ENCODE measurements at places on chromosomes 2 and 18. TPM values are rescaled to one million over a fixed set of nuclear protein-coding genes. Genes with fewer than 3 reads are reported as not detected.

DNA sequence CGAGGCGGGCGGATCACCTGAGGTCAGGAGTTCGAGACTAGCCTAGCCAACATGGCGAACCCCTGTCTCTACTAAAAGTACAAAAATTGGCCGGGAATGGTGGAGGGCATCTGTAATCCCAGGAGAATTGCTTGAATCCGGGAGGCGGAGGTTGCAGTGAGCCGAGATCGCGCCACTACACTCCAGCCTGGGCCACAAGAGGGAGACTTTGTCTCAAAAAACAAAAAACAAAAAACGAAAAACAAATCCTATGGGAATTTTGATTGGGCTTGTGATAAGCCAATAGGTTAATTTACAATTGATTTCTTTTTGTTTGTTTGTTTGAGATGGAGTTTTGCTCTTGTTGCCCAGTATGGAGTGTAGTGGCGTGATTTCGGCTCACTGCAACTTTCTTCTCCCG, 24.2 kb upstream of the TOGARAM2 start:
- no peaks in the 10 kb centered on the region for H3K27me3 ChIP-seq
- H3K36me3 ChIP-seq, result no peaks in the 10 kb centered on the region
- DNase-seq, result no peak
- no peak overlapping the region for H3K4me3 ChIP-seq
- peaks cover 14% of the 10 kb centered on the region for H3K4me1 ChIP-seq
- H3K27ac ChIP-seq, result no peak overlapping the region

- no peaks in the 10 kb centered on the region for H3K36me3 ChIP-seq
- no peaks in the 10 kb centered on the region for H3K27me3 ChIP-seq
- H3K4me1 ChIP-seq, result no peaks in the 10 kb centered on the region
- DNase-seq, result no peak
- H3K4me3 ChIP-seq, result no peak overlapping the region
- H3K27ac ChIP-seq, result no peak overlapping the region
Measured at GRCh38 chr2:122341007-122341406, 585.6 kb downstream of the TSN start.

- no peak overlapping the region for H3K27ac ChIP-seq
- no peak overlapping the region for H3K4me3 ChIP-seq
- no peaks in the 10 kb centered on the region for H3K36me3 ChIP-seq
- DNase-seq, result no peak
Measured at GRCh38 chr2:40095000-40095399, 315.9 kb upstream of the THUMPD2 start.

GRCh38 chr2:231928901-231929725, 2.9 kb upstream of the NPPC start:
- H3K36me3 ChIP-seq, result no peaks in the 10 kb centered on the region
- peak; percentile 4 for DNase-seq
- no peak overlapping the region for H3K4me3 ChIP-seq
- H3K27ac ChIP-seq, result no peak overlapping the region
- H3K4me1 ChIP-seq, result peaks cover 24% of the 10 kb centered on the region
- peaks cover 31% of the 10 kb centered on the region for H3K27me3 ChIP-seq

The GRHL1 gene
- total RNA-seq, result 13.7 TPM

The PCARE gene
- total RNA-seq, result 0.15 TPM

DNA sequence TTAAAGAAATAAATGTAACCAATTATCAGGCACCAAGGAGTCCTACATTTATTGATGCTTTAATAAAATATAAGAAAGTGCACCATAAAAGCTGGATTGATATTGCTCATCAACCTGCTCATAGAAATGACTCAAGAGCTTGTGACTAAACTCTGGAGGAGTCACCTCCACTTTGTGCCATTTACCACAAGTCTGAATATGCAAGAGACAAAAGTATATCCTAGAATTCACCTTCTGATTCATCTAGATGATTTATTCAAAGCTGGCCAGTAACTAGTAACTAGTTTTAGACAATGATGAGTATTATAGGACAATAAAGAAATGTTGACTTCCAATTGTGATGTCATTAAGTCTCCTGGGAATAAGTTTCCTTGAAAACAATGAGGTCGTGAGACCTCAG, 146.0 kb upstream of the SOX11 start:
- no peaks in the 10 kb centered on the region for H3K4me1 ChIP-seq
- no peak overlapping the region for H3K4me3 ChIP-seq
- H3K36me3 ChIP-seq, result no peaks in the 10 kb centered on the region
- no peak overlapping the region for H3K27ac ChIP-seq

GRCh38 chr2:16623564-16624435, 41.8 kb downstream of the CYRIA start:
- H3K36me3 ChIP-seq, result no peaks in the 10 kb centered on the region
- peak overlapping the region; percentile 85 for H3K27ac ChIP-seq
- H3K27me3 ChIP-seq, result no peaks in the 10 kb centered on the region
- DNase-seq, result no peak

DNA sequence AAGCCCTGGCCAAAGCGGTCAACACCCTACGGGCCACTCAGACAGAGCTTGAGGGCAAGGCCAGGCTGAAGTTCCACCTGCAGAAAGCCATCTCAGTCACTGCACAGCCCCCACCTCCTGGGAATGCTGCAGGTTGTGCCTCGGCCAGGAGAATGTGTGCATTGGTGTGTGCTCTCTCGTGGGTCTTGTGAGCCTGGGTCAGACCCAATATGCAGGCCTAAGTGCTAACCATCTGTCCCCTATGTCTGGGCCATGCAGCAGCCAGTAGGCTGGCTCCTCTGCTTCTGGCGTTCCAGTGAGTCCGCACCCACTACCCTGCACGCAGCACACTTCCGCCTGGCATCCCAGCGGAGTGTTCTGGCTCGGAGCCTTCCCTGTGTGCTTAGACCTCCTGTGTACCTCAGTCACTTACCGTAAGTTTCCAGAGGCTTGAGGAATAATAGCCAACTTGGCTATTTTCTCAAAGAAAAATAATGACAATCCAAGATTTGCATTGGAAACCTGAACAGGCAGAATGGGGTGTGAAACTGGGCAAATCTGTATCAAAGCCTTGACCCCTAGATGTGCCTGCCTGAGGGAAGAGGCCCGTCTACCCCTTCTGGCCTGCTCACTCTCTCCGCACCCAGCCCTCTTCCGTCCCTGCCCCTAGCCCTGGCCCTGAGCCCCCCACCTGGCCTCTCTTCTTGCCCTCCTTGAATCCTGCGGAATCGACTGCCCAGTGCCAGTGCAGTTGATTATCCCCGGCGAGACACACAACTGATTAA, 7.2 kb downstream of the SIX3 start:
- no peaks in the 10 kb centered on the region for H3K36me3 ChIP-seq
- no peak overlapping the region for H3K4me3 ChIP-seq
- no peak for DNase-seq

The IL1RL2 gene
- not detected for total RNA-seq

GRCh38 chr2:53769318-53769945, 1.8 kb downstream of the CHAC2 start:
- no peak overlapping the region for H3K27ac ChIP-seq
- H3K4me3 ChIP-seq, result no peak overlapping the region
- no peaks in the 10 kb centered on the region for H3K27me3 ChIP-seq
- DNase-seq, result no peak
- H3K4me1 ChIP-seq, result peaks cover 7% of the 10 kb centered on the region

- no peak for DNase-seq
- no peaks in the 10 kb centered on the region for H3K4me1 ChIP-seq
- no peaks in the 10 kb centered on the region for H3K27me3 ChIP-seq
Measured at GRCh38 chr2:61995515-61995914, 90.0 kb downstream of the COMMD1 start.

- no peaks in the 10 kb centered on the region for H3K4me1 ChIP-seq
- H3K27ac ChIP-seq, result no peak overlapping the region
- H3K36me3 ChIP-seq, result no peaks in the 10 kb centered on the region
- no peaks in the 10 kb centered on the region for H3K27me3 ChIP-seq
Measured at GRCh38 chr2:143877056-143877455, 642.9 kb downstream of the ZEB2 start.

DNA sequence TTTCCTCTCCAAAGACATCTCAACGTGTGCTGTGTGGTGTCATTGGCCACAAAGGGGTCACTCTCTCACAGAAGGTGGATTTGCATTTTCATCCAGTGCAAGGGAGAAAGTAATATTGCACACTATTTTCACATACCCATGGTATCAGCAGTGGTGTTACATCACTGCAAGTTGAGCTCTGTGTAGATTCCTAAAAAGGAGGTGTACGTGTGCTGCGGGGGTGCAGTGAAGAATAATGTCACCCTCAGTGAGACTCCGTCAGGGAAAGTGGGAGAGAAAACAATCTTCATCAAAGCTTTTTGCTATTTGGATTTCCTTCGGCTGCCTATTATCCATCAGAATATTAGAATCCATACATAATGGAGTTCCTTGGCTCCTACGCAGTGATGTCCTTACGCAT, 733.8 kb upstream of the FANCL start:
- no peaks in the 10 kb centered on the region for H3K4me1 ChIP-seq
- no peak for DNase-seq
- no peaks in the 10 kb centered on the region for H3K27me3 ChIP-seq
- no peak overlapping the region for H3K27ac ChIP-seq
- no peaks in the 10 kb centered on the region for H3K36me3 ChIP-seq

DNA sequence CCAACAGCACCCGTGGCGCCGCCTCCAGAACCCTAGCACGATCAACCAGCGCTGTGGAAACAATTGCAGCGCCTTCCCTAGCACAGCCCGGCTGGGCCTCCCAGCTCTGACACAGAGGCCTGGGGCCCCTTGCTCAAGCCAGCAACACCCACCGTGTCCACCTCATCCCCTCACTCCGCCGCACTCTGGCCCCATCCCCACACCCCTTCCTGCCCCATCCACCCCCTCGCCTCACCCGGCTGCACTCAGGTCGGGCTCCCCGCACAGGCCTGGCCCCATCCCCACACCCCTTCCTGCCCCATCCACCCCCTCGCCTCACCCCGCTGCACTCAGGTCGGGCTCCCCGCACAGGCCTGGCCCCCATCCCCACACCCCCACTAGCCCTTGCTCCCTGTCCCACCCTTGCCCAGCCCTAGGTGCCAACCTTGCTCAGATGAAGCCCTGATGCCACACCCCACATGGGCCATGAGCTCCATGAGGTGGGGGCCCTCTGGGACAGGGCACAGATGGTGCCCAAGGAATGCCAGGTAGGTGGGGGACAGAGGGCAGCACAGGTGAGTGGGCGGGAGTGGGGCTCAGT, 28.7 kb downstream of the KIF1A start:
- H3K4me3 ChIP-seq, result no peak overlapping the region
- H3K27ac ChIP-seq, result no peak overlapping the region
- no peaks in the 10 kb centered on the region for H3K36me3 ChIP-seq
- no peaks in the 10 kb centered on the region for H3K4me1 ChIP-seq
- H3K27me3 ChIP-seq, result no peaks in the 10 kb centered on the region

- no peaks in the 10 kb centered on the region for H3K4me1 ChIP-seq
- H3K27ac ChIP-seq, result no peak overlapping the region
- no peaks in the 10 kb centered on the region for H3K36me3 ChIP-seq
- no peak overlapping the region for H3K4me3 ChIP-seq
- H3K27me3 ChIP-seq, result no peaks in the 10 kb centered on the region
- DNase-seq, result no peak
Measured at GRCh38 chr2:105005181-105005951, 32.5 kb upstream of the MRPS9 start.

The LRRFIP1 gene
- 228 TPM for total RNA-seq

- no peaks in the 10 kb centered on the region for H3K4me1 ChIP-seq
- no peak overlapping the region for H3K4me3 ChIP-seq
- no peak for DNase-seq
- no peak overlapping the region for H3K27ac ChIP-seq
- H3K27me3 ChIP-seq, result no peaks in the 10 kb centered on the region
Measured at GRCh38 chr2:220167956-220168355, 540.5 kb downstream of the SLC4A3 start.

The RAMP1 gene
- total RNA-seq, result 14.4 TPM

DNA sequence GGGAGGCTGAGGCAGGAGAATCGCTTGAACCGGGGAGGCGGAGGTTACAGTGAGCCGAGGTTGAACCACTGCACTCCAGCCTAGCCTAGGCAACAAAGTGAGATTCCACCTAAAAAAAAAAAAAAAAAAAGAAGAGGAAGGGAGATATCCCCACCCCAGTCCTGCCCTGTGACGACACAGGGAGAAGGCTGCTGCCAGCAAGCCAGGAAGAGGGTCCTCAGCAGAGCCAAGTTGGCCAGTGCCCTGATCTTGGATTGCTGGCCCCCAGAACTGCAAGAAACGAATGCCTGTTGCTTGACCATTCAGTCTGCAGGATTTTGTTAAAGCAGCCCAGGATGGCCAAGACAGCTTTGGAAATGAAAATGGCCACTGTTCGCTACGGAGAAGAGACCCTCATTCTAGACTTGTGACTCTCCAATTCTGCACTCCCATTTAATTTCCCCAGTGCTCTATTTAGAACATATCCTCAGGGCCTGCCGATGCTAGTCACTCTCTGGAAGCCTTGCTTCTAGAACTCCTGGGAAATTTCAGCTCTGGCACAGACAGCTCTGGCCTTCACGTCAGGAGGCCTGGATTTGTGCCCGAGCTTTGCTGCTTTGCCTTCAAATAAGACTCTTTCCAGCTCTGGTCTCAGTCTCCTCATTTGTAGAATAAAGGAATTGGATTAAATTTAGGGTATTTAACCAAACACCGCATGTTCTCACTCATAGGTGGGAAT, 15.7 kb upstream of the AMMECR1L start:
- H3K4me1 ChIP-seq, result peaks cover 6% of the 10 kb centered on the region
- no peaks in the 10 kb centered on the region for H3K36me3 ChIP-seq
- no peaks in the 10 kb centered on the region for H3K27me3 ChIP-seq
- no peak overlapping the region for H3K4me3 ChIP-seq
- H3K27ac ChIP-seq, result no peak overlapping the region

The HNMT gene
- total RNA-seq, result 72.0 TPM

DNA sequence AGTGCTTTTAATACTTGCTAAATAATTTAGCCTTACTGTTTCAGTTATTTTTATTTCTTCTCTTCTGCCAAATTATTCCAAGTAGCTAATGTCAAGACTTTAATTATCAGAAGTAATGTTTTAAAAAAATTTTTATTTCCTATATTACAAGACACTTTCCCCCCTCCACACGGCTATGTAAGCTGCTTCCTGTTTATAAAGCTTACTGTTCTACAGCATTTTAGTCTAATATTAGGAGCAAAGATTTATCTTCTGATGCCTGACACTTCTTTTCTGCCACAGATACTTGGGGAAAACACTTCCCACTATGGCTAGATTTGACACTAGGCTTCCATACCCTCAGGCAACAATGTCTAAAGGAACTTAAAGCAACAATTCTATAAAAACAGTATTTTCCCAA, 62.3 kb downstream of the ROCK1 start:
- H3K27ac ChIP-seq, result no peak overlapping the region
- peaks cover 13% of the 10 kb centered on the region for H3K4me1 ChIP-seq
- DNase-seq, result no peak
- peaks cover 9% of the 10 kb centered on the region for H3K36me3 ChIP-seq
- H3K4me3 ChIP-seq, result no peak overlapping the region

The PDCL3 gene
- total RNA-seq, result 15.9 TPM

- no peaks in the 10 kb centered on the region for H3K4me1 ChIP-seq
- H3K4me3 ChIP-seq, result no peak overlapping the region
- no peaks in the 10 kb centered on the region for H3K36me3 ChIP-seq
- H3K27ac ChIP-seq, result no peak overlapping the region
- H3K27me3 ChIP-seq, result no peaks in the 10 kb centered on the region
Measured at GRCh38 chr2:221397187-221397586, 174.9 kb downstream of the EPHA4 start.
